ENCODE measurements at places on chromosomes 3 and 15.

DNA sequence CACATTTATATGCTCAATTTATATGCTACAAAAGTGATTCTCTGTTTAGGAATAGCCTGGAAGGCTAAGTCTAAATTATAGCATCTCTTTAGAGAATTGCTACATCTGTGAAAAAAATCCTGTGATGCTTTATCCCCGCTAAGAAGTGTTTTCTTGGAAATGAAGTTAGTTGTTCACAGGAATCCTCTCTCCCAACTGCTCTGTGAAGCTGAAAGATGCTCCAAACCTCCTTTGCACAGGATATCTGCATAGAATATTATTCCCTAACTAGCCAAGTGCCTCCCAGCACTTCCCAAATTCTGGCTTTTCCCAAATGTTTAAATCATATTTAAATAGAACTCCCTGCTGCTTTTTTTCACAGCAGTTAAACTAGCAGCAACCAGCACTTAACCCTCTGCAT is 132.2 kb downstream of the SRGAP3 start:
- DNase-seq, result no peak

DNA sequence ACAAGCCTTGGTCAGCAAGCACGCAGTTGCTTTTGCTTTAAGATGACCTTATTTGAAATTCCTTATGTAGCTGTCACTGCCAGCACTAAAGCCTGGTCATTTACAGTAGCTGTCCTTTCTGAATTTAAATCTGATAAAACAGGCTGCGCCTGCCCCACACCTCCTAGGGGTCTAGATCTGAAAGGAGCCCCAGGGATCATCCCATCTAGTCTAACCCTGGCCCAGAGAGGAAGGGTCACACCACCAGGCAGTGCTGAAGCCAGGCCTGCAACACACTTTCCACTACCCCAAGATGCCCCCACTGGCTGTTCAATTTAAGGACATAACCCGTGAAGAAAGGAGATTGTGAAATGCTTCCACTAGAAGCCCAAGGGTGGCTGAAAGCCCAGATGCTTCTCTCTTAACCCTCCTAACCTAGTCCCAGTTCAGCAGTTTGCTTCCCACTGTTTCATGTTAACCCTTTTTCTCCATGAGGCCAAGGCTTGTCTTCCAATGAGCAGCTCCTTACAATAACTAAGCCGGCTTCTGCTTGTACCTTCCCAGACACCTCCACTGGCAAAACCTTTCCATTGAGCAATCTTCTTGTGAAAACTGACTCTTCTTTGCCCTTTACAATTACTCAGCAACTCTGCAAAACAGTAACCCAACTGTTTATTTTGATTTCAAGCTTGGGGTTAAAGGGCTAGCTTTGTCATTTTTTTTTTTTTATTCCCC is 198.9 kb upstream of the LPP start:
- no peak for DNase-seq

- no peak for DNase-seq
Observed at GRCh38 chr15:66292571-66293418, 573 bp upstream of the DIS3L start.

- DNase-seq, result no peak
Observed at GRCh38 chr15:32656091-32656490, 14.6 kb downstream of the SCG5 start.

GRCh38 chr15:81161160-81161673 is 27.1 kb downstream of the CFAP161 start:
- DNase-seq, result no peak

DNA sequence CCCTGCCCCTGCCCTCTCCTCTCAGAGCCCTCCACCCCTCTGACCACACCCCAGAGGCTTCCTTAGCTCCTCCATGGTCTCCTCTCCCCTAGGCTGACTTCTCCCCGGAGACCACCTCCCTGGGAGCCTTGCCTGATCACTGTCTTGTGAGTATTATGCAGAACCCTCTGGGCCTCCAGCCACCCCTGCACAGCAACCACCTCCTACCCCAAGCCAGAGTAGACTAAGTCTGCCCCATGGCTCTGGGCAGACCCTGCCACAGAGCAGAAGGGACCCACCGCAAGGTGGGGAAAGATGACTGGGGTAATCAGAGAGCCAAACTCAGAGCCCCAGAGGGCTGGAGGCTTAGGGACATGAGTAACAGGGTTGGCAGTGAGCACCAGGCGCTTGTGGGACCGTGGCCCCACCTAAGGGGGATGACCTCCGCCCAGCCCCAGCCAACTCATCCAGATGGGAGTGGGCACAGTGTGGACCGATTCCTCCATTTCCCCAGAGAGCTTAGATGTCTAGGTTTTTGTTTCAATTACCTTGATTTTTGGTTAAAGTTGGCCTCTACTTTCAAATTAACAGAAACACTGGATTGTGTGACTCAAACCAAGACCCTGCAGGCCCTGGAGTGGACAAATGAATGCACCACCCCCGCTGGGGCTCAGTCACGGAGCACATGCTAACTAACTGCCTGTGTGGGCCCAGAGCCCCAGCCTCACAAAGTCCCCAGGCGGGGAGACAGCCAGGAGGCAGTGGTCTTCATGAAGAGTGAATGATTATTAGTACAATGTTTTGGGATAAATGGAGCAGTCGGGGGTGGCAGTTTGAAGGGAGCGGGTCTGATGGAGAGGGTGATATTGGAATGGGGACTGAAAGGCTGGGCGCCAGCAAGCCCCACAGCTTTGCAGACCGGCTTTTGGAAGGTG is 119.4 kb upstream of the PRR20G start:
- DNase-seq, result no peak

GRCh38 chr3:43496740-43497375 is 125.0 kb downstream of the ANO10 start:
- DNase-seq, result no peak

DNA sequence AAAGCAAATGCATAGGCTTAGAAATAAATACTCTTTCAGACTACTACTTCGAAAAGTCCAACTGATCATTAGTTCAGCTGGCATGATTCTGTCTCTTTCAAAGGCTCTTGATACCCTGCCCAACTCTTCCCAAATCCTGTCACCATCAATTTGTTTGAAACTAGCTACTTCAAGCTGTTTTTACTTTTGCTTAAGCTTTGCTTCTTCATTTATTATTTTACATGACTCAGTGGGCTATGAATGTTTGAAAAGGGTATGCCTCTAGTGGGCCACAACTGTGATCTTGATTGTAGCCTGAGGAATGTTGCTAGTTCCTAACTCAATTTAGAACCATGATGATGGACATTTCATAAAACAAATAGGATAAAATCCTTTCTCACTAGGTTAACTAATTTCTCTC is 340.8 kb downstream of the NAALADL2 start:
- DNase-seq, result no peak

DNA sequence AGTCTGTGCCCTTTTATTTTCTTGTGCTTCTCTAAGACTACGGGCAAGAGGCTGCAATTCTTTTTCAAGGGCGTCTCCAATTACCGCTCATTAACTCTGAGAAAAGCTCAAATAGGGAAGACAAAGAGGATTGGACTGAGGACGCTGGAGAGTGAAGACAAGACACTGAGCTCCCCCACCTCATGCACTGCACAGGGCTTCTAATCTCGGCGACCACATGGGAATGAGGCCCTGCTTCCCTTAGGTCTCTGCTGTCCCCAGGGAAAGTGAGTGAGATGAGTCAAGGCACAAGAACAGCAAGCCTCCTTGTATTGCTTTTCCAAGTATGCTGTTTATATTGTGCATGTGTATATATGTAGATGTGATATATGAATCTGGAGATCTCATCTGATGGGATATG is 392.2 kb upstream of the CFAP20DC start:
- no peak for DNase-seq

- DNase-seq, result peak; percentile 48
Observed at GRCh38 chr15:43749690-43750345, 3.6 kb downstream of the PDIA3 start.

DNA sequence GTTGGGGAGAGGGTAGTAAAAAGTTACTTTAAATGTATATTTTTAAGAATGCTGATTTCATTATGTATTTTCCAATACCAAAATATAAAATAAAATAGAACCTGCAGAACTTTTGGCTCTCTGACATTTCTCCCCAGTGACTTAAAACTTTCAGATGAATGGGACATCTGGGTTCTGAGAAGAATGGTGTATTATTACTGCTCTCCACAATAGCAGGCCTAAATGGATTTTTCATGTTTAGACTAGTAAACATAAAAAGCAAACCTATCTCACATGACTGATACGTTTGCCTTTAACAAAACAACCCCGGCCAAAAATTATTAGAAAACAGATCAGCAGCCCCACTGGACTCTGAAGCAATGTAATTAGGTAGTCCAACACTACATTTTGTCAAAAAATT is 73.8 kb downstream of the FHIT start:
- no peak for DNase-seq

- peak; percentile 32 for DNase-seq
Observed at GRCh38 chr15:65833501-65834205, 35.6 kb upstream of the RAB11A start.

GRCh38 chr3:178767581-178767980 is 231.3 kb downstream of the KCNMB2 start:
- DNase-seq, result no peak

- DNase-seq, result no peak
Observed at GRCh38 chr15:66957431-66957720, 108.0 kb upstream of the SMAD3 start.

DNA sequence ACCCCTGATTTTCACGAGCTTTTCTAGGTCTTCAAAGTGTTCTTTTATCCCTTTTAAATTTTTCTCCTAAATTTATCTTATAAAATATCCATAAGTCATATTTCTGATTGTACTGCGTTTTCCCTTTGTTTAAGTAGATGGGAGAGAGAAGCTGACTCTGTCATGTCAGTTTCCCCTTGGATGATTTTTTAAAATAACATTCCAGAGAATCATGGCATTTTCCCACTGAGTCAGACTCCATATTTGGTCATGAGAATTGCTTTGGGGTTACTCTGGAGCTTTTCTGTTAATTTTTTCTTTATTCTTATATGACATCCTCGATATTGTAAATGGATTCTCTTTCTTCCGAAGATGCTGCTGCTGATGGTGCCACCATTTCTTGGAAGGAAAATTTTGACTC is 28.6 kb upstream of the UMPS start:
- no peak for DNase-seq

DNA sequence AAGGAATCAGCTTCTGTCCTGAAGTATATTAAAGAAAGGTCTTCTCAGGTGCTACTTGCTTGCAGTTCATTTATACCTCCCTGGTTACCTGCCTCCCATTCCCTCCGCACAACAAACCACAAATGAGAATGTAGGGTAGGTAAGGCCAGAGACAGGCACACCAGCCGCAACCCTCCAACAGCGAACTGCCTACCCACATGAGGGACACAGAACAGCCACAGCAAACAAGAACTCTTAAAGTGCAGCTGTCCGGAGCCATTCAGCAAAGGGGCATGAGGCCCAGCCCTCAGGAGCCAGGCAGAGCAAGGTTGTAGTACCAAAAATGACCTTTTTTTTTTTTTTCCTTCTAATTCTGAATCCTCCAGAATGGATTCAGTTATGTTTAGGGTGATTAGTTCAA is 52.4 kb downstream of the SPSB4 start:
- no peak for DNase-seq

GRCh38 chr15:72936691-72937679 is 115.3 kb upstream of the NEO1 start:
- DNase-seq, result no peak

DNA sequence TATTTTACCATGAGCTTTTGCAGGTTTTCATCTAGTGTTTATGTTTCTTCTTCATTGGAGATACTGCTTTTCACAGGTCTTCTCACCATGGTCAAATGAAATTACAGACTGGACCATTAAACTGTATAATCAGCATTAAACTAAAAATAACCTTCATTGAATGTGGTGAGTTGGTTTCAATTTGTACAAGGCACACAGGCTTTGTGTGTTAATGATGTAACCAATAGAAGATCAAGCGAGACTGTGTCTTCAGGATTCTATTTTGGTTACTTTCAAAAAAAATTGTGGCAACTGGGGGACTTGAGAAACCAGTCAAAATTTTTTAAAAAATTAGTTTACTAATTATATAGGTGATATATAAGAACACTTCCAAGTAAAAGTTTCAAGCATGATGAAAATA is 54.3 kb upstream of the GCSAM start:
- no peak for DNase-seq

DNA sequence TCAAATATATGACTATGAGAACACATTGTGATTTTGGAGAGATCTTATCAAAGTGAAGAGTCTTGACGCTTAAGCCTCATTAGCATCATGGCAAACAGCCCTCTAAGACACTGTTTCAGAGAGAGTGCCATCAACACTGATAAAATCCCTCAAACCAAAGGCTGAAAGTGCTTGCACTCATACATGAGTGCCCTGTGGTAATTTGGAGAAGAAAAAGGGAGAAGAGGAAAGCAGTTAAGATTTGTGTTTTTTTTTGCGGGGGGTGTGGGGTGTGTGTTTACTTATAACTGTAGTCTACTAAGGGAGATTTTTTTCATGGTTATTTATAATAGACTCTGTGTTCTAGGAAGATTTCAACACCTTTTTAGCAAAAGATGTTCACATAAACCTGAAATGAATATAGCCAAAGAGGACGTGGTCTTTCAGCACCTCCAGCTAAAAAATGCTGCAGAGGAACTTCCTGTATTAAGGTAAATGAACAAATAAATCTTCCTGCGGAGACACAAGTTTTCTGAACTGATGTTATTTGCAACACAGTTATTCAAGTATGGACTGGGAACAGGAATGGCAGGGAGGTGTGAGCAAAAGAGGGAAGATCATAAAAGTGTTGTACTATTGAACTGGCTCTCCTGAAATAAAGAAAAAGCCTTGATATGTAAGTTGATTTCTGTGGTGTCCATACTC is 81.9 kb upstream of the TGFBR2 start:
- no peak for DNase-seq

DNA sequence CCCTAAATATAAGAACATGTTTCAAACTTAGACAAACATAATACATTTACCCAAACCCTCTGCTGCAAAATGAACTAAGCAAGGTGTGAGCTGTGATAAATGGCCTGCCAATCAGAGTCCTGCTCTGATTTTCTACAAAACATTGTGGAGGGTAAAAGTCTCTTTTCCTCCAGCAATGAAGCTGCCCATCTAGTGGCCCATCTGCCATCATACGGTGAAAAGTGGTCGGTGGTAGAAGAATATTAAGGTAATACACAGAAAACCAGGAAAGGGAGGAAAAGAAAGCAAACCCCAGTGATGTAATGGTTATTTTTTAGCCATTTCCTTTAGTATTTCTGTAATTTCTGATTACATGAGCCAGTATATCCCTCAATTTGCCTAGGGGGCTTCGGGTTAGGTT is 838.1 kb downstream of the TBL1XR1 start:
- DNase-seq, result no peak

DNA sequence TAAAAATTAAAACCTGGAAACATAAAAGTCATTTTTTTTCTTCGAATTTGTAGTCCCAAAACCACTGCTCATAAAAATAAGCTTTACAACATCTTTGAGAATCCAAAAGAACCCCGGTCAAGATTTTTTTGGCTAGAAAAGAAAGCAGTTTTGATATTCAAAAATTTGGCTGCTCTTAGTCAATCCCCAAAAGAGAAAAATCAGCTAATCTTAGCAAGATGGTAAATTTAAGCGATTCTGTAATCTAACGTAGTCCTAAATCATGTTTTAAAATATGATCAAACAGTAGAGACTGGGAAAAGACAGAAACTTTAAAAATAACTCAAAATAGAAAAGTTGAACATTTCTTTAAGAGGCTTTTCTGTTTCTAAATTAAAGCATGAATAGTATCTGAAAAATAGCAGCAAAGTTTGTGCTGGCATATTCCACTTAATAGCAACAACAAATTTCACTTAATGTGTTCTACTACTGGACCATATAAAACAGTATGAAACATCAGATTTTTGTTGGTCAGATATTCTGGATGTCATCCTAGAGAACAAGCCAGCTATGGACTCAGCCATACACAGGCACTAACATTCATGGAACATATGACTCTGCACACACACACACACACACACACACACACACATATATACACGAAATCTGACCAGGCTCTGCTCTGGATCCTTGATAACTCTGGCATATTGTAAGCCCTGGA is 19.1 kb upstream of the NR2F2 start:
- DNase-seq, result no peak

Measured in CD4-positive, alpha-beta T cell treated with Interferon alpha-2 for 1 hour (primary cell).